ENCODE measurements at places on chromosomes 7 and 10.
A peak's percentile ranks its signal among the peaks of the same experiment; 100 is the strongest.

- no peak for DNase-seq
Measured at GRCh38 chr7:98713165-98713810, 96.2 kb downstream of the NPTX2 start.

DNA sequence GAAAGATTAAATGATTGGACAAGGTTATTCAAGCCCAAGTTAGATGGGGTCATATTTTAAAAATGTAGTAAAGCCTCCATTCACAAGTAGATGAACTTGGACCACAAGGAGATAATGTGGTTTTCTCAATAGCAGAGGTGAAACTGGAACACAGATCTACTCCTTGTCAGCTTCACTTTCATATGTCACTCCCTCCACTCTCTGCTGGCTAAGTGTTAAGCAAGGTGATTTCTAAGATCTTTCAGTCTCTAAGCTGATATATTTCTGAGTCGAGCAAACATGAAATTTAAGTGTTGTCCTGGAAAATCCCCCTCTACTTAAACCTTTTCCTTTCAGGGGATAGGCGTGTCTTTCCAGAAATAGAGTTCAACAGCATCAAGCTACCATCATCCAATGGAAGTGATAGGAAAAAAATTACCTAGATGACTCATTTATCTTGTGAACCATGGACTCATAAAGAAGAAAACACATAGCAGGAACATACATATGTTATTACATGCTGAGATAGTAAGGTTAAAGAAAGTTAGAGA lies 275.0 kb downstream of the PTEN start:
- DNase-seq = no peak

GRCh38 chr7:34136698-34137097 lies 231.4 kb downstream of the BMPER start:
- no peak for DNase-seq

DNA sequence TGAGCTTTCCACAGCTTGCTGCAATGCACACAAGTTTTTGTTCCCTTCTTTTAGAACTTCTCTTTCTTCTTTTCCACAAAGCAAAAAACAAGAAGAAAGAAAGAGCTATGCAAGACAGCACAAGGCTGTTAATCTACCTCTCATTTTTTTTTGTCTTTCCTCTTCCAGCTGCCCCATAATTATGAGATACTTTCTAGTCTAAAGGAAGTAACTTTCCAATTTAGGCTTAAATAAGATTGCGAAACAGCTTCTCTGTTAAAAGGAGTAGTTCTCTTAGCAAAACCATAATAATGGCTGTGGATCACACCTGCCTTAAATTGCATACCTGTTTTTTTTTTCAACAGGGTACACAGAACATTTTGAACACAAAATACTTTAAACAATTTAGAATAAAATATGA lies 56.0 kb downstream of the NDUFB2 start:
- no peak for DNase-seq

GRCh38 chr7:64640504-64640903 lies 25.4 kb upstream of the ZNF107 start:
- no peak for DNase-seq

- DNase-seq = no peak
Measured at GRCh38 chr7:116871061-116871700, 8.8 kb downstream of the CAPZA2 start.

DNA sequence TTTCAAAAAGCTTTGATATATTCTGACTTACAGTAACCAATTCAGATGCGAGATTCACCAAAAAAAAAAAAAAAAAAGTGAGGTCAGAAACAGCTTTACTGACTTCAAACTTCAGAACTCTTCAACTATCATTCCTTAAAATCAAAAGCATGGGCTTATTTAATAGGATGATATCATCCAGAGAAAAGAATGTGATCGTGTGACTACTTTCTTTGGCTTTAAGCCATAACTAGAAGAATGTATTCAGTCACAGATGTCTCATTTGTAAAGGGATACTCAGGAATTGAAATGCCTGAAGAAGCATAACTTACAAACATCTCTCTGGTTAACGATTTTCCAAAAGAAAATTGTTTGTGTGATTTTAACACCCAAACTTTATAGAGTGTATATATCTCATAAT lies 11.5 kb downstream of the TPK1 start:
- peak; percentile 52 for DNase-seq

GRCh38 chr10:52558090-52558489 lies 214.5 kb downstream of the MBL2 start:
- no peak for DNase-seq

DNA sequence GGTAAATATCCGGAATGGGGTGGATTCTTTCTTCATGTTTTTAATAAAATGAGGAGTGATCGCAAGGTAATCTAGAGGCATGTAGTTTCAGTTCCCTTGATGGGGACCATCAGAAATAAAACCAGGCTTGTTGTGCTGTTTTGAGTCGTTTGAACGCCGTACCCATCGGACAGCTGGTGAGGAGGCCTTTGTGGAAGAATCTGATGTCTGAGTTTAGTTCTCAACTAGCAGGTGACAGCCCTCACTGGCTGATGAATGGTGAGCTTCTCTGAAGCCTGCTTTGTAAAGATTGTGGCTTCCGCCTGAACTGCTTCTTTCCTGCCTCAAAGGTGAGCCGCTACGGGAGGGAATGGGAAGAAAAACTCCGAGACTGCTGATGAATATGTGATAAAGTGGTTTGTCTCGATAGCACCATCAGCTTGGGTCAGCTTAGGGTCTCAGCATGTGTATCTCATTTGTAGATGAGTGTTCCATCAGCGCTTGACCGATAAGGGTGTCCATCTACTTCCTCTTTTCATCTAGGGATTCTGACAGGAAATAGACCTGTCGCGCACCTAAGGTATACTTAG lies 977 bp downstream of the TMEM248 start:
- DNase-seq = no peak

DNA sequence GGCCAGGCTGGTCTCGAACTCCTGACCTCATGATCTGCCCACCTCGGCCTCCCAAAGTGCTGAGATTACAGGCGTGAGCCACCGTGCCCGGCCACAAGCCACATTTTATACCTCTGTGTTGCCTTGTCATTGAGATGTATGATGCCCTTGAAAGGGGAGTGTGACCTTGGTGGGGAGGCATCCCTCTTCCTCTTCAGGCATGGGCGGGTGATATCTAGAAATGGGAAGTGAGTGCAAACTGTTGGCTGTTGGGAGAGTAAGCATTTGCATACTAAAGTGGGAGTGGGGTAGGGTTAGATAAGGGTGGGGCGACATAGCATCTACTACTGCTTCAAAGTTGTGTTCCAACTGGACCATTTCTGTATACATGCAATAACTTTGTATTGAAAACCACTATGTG lies 20.1 kb downstream of the RP9 start:
- no peak for DNase-seq

DNA sequence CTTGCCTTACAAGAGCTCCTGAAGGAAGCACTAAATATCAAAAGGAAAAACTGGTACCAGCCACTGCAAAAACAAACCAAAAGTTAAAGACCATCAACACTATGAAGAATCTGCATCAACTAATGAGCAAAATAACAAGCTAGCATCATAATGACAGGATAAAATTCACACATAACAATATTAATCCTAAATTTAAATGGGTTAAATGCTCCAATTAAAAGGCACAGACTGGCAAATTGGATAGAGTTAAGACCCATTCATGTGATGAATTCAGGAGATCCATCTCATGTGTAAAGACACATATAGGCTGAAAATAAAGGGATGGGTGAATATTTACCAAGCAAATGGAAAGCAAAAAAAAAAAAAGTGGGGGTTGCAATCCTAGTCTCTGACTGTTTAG lies 29.6 kb downstream of the COG5 start:
- DNase-seq = no peak

- DNase-seq = no peak
Measured at GRCh38 chr7:155594163-155594732, 47.9 kb upstream of the CNPY1 start.

DNA sequence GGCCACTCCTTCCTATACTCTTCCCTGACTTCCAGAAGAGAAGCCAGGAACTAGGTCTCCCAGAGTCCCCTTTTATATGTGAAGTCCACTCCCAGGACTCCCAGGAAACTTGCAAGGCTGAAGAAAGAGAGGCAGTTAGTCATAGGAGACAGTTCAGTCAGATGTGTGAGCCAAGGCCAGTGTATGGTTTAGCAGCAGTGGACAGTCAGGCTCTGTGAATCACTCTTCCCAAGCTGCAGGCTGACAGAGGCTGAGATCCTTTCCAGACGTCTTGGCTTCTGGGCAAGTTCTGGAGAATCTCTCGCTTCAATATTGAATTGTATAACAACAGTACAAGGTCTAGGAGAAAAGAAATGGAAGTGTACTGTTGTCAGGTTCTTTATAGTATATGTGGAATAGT lies 26.9 kb downstream of the BLVRA start:
- no peak for DNase-seq

- no peak for DNase-seq
Measured at GRCh38 chr7:151539088-151539671, 19.5 kb upstream of the RHEB start.

GRCh38 chr10:74825371-74826141 lies 844 bp upstream of the KAT6B start:
- no peak for DNase-seq

DNA sequence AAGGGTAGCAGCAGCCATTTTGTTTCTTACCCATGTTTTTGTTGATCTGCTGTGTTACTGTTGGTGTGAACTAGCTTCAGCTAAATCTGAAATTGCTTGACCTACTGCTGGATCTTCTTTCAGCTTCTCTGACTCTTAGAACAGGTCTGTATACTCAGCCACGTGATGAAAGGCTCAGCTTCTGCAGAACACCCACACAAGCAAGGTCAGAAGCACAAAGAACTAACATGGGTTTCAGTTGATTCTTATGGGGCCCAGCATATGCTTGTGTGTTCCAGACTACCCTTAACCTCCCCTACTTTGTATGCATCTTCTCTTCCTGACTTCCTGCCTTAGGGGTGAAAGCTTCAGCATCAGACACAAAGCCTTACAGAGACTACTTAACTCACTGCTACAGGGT lies 186.8 kb downstream of the HGF start:
- no peak for DNase-seq

DNA sequence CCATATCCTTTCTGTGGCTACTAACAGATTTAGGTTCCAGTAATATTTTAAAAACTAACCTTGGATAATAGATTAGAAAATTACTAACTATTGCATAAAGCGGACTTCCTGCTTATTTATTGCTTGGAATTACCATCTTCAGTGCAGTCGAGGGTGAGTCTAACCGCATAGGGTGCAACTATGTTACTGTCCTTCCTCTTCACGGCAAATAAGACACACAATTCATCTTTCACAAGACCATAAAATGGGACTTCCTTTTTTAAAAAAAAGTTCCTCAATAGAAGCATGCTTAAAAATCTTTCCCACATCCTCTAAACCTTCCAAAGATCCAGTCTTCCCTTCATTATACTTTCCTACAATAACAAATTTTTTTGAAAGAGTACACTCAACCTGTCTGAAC lies 2.1 kb downstream of the SLC25A40 start:
- DNase-seq = no peak

- no peak for DNase-seq
Measured at GRCh38 chr10:114151892-114152291, 22.1 kb downstream of the CCDC186 start.
